ENCODE measurements at places on chromosomes 2 and 18. TPM values are rescaled to one million over a fixed set of nuclear protein-coding genes. Genes with fewer than 3 reads are reported as not detected.

- no peak overlapping the region for H3K4me3 ChIP-seq
- no peak overlapping the region for H3K27ac ChIP-seq
- no peak for DNase-seq
- no peaks in the 10 kb centered on the region for H3K36me3 ChIP-seq
These were observed 536.3 kb upstream of the TNP1 start for GRCh38 chr2:217396165-217396564.

GRCh38 chr18:10343778-10344177 is 110.7 kb upstream of the APCDD1 start:
- no peaks in the 10 kb centered on the region for H3K4me1 ChIP-seq
- H3K4me3 ChIP-seq, result no peak overlapping the region
- H3K36me3 ChIP-seq, result no peaks in the 10 kb centered on the region
- DNase-seq, result no peak

- DNase-seq, result no peak
- H3K27me3 ChIP-seq, result no peaks in the 10 kb centered on the region
- H3K4me1 ChIP-seq, result no peaks in the 10 kb centered on the region
These were observed 139.6 kb upstream of the B3GNT2 start for GRCh38 chr2:62056341-62056740.

DNA sequence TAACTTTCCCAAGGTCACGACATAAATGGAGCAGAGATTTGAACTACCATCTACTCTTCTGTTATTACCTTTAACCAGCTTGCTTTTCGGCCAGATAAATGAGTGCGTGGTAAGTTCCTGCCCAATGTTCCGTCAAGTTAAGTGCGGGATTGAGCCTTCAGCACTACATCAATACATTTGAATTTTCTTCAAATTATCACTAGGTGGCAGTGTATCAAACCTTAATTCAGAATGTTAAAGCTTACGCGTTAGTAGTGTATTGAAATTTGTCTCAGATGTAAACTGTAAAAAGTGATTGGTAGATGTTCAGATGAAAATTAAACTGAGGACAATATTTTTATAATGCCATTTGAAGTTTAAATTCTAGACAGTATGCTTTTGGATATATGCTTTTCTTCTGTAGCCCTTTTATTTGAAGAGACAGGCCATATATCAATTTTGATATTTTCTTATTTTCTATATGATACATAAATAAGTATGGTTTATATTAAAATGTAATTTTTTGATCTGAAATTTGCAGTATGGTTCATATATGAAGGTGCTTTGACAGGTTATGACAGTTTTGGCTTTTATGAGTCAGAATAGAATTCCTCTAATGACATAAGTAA is 681.3 kb downstream of the ADCYAP1 start:
- H3K27me3 ChIP-seq, result no peaks in the 10 kb centered on the region
- no peak overlapping the region for H3K27ac ChIP-seq
- no peaks in the 10 kb centered on the region for H3K4me1 ChIP-seq
- no peaks in the 10 kb centered on the region for H3K36me3 ChIP-seq
- H3K4me3 ChIP-seq, result no peak overlapping the region

CDKL4 gene
- total RNA-seq, result 0.63 TPM

FSIP2 gene
- 0.54 TPM for total RNA-seq

FEV gene
- total RNA-seq, result not detected

RUFY4 gene
- total RNA-seq, result not detected

DNA sequence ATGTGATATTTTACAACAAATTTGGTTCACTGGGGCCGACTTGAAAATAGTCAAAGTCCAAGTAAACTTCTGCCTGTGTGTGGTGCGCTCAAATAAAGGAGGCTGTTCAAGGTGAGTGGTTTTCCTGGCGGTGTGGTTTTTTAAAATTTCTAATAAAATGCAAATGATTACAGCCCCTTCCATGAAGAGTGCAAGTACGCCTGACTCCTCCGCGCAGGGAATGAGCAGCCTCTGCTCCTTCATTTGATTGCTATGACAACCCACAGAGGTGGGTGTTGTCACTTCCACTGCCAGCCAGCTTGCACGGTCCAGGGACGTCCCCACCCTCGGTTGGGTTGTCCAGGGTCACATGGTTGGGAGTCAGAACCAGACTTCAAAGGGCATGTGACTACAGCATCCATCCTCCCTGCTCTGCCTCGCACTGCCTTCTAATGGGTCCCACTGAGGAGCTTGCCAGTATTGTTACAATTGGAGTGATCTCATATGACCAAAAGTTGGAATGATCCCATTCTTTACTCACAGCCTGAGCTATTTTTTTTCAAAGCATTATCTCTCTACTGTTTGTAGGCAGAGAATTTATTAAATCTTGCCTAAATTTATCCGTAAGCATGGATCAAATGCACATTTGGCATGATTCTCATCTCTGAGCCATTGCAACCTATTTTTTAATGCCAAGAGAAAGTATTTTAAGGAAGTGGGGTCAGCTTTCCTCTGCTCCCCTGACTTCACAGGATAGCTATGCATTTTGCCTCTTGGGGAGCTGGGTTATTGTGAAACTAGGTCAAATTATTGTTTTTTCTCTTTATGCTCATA is 121.3 kb downstream of the AGAP1 start:
- no peak overlapping the region for H3K4me3 ChIP-seq
- no peak overlapping the region for H3K27ac ChIP-seq
- H3K36me3 ChIP-seq, result no peaks in the 10 kb centered on the region
- no peaks in the 10 kb centered on the region for H3K27me3 ChIP-seq
- no peaks in the 10 kb centered on the region for H3K4me1 ChIP-seq

NLRC4 gene
- 0.78 TPM for total RNA-seq

DNA sequence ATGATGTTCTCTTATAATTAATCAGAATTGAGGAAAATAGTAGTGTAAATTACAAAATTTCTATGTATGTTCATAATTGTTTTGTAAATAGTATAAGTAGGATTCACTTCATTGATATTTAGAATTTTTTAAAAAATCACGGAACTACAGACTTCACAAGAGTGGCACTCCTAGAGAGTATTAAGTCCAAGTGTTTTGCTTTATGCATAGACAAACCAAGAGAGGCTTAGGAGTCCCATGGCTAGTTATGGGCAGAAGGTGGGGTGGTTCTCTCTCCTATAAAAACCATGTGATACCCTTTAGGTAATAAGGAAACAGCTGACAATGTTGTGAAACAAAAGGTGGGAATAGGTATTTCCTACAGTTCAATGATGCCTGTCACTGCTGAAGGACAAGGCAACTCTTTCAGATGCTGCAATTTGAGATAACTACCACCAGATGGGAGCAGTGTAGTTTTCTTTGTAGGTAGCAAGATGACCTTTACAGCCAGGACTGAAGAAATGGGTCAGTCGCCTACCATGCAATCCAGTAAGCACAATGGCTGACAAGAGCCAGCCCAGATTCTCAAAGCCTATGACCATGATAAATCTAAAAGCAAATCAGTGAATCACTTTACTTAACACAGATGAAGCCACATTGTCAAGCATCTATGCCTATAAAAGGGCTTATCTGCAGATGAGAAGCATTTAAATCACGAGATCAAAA is 83.9 kb downstream of the AAK1 start:
- no peaks in the 10 kb centered on the region for H3K36me3 ChIP-seq
- peaks cover 4% of the 10 kb centered on the region for H3K4me1 ChIP-seq
- no peak overlapping the region for H3K4me3 ChIP-seq
- H3K27ac ChIP-seq, result no peak overlapping the region
- no peaks in the 10 kb centered on the region for H3K27me3 ChIP-seq

GRCh38 chr18:77320971-77321559 is 71.4 kb downstream of the GALR1 start:
- H3K4me1 ChIP-seq, result no peaks in the 10 kb centered on the region
- H3K4me3 ChIP-seq, result no peak overlapping the region

DNA sequence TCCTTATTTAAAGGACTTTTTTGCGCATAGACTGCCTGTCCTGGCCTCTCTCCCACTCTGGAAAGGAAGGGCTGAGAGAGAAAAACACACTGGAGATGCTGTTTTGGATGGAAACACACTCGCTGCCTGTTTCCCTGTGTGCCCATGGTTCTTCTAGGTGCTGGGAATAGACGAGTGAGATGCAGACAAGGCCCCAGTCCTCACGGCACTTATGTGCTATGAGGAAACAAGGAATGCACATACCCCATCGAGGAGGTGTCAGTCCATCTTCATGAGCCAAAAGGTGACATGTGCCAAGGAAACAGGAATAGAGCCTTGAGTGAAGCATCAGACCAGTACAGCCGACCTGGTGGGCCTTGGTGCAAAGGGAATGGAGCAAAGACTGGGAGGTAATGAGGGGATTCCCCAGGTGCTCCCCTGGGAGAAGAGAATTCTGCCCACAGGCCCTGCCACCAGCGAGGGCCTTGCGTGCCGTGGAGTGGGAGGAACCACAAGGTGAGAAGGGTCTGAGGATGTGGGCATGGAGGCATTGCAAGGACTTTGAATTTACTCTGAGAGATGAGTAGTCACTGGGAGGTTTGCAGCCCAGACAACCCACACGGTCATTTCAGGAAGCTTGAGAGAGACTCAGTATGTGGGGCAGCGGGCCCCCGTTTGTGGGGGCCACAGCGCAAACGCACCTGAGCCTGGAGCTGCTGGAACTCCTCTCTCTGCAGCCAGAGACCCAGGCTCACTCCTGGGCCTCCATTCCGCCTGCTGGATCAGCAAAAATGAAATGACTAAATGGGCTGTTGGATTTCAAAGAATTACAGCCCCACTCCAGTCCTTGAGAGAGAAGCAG is 197.5 kb upstream of the COPS8 start:
- no peaks in the 10 kb centered on the region for H3K4me1 ChIP-seq
- no peak overlapping the region for H3K4me3 ChIP-seq
- H3K27me3 ChIP-seq, result no peaks in the 10 kb centered on the region
- no peak overlapping the region for H3K27ac ChIP-seq

DNA sequence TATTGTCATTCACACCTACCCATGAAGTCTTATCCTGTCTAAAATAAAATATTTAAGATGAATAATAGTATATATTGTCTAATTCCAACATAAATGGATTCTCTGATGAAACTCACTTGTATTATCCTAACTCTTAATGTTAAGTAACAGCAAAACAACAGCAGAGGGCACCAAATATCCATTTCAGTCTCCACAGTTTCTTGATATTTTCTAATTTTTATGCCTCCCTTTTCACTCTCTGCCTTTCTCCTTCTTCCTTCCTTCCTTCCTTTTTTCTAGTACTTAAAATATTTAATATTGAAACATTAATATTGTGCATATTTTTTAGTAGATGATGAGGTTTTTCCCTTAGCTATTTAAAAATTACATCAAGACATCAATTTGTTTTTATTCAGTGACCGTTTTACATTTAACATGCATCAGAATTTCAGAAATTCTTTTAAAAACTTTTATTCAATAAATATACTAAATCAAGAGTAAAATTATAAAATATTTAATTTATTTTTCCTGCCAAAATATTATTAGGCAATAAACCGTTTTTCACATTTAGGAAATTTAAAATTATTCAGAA is 97.6 kb downstream of the WDR7 start:
- DNase-seq, result peak; percentile 31
- peaks cover 7% of the 10 kb centered on the region for H3K36me3 ChIP-seq

GRCh38 chr18:6610466-6610865 is 119.0 kb upstream of the ARHGAP28 start:
- H3K27me3 ChIP-seq, result no peaks in the 10 kb centered on the region
- DNase-seq, result no peak
- no peaks in the 10 kb centered on the region for H3K4me1 ChIP-seq
- H3K4me3 ChIP-seq, result no peak overlapping the region

LRPPRC gene
- 75.6 TPM for total RNA-seq

VIT gene
- not detected for total RNA-seq

- no peak overlapping the region for H3K4me3 ChIP-seq
- H3K27ac ChIP-seq, result no peak overlapping the region
These were observed 7.2 kb downstream of the AGAP1 start for GRCh38 chr2:235500761-235501672.

- H3K27me3 ChIP-seq, result no peaks in the 10 kb centered on the region
- no peak overlapping the region for H3K27ac ChIP-seq
- no peak overlapping the region for H3K4me3 ChIP-seq
- DNase-seq, result peak; percentile 20
- no peaks in the 10 kb centered on the region for H3K4me1 ChIP-seq
- no peaks in the 10 kb centered on the region for H3K36me3 ChIP-seq
These were observed 84.2 kb upstream of the LAPTM4A start for GRCh38 chr2:20135631-20136050.

KIF1A gene
- not detected for total RNA-seq

GRCh38 chr18:58796220-58796619 is 68.5 kb upstream of the ZNF532 start:
- no peak overlapping the region for H3K4me3 ChIP-seq
- peaks cover 19% of the 10 kb centered on the region for H3K4me1 ChIP-seq
- H3K27me3 ChIP-seq, result no peaks in the 10 kb centered on the region
- no peaks in the 10 kb centered on the region for H3K36me3 ChIP-seq
- H3K27ac ChIP-seq, result no peak overlapping the region

GRCh38 chr2:129721846-129722245 is 257.6 kb upstream of the RAB6C start:
- H3K4me3 ChIP-seq, result no peak overlapping the region
- no peaks in the 10 kb centered on the region for H3K4me1 ChIP-seq
- H3K36me3 ChIP-seq, result no peaks in the 10 kb centered on the region

DNA sequence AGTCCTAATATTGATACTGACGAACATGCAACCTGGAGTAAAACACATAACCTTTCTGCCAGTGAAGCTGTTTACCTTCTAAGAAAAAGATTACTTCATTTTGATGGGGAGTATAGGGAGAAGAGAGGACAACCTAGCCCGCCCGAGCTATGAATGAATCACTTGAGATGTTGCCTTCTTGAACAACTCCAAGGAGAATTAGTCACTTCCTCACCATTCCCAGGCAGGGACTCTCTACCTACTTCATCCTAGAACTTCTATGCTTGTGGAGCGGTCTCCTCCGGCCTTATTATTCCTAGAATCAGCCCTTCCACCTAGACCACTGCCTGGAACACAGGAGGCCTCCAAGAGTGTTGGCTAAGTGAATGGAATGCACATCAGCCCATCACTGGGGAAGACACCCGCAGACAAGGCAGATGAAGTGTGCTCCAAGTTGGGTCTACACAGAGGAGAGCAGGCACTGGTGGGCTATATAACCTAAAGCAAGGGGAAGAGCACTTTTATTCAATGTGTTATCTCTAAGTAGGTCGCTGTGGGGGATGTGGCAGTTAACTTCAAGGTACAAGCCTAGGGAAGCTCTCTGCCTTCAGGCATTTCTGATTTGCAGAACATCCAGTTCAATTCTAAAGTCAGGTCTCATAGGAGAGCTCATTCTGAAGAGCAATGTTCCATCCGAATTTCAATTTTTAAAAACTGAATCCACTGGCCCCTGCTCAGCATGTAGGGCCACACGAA is 57.4 kb downstream of the STK39 start:
- H3K36me3 ChIP-seq, result no peaks in the 10 kb centered on the region
- peaks cover 21% of the 10 kb centered on the region for H3K4me1 ChIP-seq
- no peaks in the 10 kb centered on the region for H3K27me3 ChIP-seq
- no peak for DNase-seq
- no peak overlapping the region for H3K27ac ChIP-seq

ALPP gene
- not detected for total RNA-seq

DSG2 gene
- not detected for total RNA-seq
